ENCODE measurements at places on chromosomes 12 and 14. TPM values are rescaled to one million over a fixed set of nuclear protein-coding genes. Genes with fewer than 3 reads are reported as not detected.

Gene NAV3
- 16.7 TPM for polyA plus RNA-seq

Gene KCNK10
- polyA plus RNA-seq = not detected

Gene DEPDC4
- polyA plus RNA-seq = 0.82 TPM

Gene TMTC2
- 12.8 TPM for polyA plus RNA-seq

Gene TAS2R46
- not detected for polyA plus RNA-seq

Gene SLC2A14
- polyA plus RNA-seq = 0.53 TPM

Gene ANP32D
- not detected for polyA plus RNA-seq

Gene TEAD4
- polyA plus RNA-seq = 98.7 TPM

Gene MYO1H
- polyA plus RNA-seq = 0.22 TPM

Gene MYH6
- not detected for polyA plus RNA-seq

Gene GLT1D1
- 1.8 TPM for polyA plus RNA-seq

Gene OTOGL
- polyA plus RNA-seq = 0.63 TPM

Data from muscle of arm (tissue), 14 donors.